Stimulated activated CD4-positive, alpha-beta T cell treated with anti-CD3 and anti-CD28 coated beads, Interleukin-15, amount 100 ng/mL, for 48 hours (primary cell): ENCODE measurements at places on chromosomes 3 and 15.

DNA sequence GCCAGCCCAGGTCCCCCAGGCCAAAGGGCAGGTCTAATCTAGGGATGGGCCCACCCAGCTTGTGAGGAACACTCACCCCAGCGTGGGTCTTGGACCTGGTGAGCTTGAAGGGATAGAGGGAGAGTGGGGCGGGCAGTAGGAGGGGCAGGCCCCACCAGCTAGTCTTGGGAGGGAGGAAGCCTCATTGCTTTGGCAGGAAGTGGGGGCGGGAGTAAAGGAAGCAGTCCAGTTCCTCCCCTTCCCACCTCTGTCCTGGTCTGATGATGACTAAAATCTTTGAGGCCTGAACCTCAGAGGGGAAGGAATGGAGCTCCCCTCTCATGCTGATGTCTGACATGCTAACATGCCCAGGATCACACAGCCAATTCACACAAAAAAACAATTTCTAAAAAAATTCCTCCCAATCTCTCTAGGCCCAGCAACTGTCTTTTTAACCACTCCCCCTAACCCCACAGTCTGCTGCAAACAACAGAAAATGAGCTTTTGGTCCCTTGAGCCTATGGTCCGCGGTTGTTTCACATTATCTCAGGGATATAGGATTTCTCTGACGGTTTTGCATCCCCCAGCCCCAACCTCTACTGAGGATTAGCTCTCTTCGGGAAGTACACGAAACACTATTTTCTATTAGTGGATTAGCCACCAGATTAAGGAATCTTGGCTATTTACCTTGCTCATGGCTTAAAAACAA is 30.7 kb upstream of the DUSP7 start:
- no peak for DNase-seq

DNA sequence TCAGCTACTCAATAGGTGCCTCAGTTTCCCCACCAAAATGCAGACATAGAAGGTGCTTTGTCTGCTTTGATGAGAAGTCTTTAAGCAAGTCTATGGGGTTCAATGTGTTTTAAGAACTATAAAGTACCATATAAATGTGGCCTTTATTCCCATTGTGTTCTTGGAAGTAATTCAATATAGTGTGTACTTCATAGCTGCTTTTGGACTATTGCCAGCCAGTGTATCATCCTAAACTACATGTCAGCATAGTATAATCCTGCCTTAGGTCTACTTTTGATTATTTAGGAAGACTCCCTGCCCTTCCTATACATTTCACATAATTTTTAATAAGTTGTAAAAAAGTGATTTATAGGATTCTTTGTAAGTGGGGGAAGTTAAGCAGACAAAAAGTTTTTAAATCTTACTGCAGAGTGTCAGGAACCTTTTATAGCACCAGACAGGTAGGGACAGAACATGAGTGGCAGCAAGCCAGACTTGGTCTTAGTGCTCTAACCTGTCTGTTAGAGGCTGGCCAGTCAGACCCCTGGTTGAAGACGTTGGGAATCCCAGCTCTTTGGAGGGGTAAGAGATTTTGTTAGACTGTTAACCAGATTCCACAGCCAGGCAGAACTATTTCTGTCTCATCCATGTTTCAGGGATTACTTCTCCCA is 48.4 kb downstream of the MLH1 start:
- no peak for DNase-seq

DNA sequence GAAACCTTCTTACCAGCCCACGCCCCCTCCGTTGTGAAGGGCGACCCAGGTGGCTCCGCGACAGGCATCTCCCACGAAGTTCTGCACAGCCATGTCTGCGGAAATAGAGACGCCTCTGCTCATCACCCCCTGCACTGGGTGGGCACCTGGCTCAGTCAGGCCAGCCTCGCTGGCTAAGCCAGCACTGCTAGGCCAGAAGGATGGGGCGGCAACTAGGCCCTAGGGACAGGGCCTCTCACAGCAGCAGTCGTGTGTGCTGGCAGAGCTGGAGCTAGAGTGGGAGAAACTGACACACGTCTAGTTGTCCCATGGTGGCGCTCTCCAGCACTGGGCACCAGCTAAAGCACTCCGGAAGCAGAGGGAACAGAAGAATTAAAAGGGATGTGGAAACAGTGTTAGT is 12.5 kb upstream of the ZXDC start:
- DNase-seq = no peak

GRCh38 chr3:180447136-180447535 is 154.8 kb upstream of the TTC14 start:
- no peak for DNase-seq

GRCh38 chr15:68782589-68783161 is 38.0 kb downstream of the ANP32A start:
- DNase-seq = no peak

DNA sequence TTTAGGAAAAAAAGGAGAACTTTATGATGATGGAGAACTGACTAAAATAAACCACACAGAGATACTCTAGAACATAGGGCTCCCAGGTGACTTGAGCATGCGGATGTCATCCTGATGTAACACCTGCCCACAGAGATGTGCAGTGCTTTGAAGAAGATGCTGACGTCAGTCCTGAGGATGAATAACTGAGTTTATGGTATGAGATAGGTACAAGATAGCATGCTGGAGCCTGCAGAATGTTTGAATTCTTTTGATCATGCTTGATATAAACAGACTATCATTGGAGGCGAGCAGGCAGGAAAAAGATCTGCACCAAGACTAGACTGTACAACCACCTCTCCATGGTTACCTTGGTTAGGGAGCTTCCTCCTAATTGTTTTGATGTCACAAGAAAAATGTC is 12.4 kb downstream of the CCR4 start:
- DNase-seq = no peak
